ENCODE measurements at places on chromosomes 5 and 9.

DNA sequence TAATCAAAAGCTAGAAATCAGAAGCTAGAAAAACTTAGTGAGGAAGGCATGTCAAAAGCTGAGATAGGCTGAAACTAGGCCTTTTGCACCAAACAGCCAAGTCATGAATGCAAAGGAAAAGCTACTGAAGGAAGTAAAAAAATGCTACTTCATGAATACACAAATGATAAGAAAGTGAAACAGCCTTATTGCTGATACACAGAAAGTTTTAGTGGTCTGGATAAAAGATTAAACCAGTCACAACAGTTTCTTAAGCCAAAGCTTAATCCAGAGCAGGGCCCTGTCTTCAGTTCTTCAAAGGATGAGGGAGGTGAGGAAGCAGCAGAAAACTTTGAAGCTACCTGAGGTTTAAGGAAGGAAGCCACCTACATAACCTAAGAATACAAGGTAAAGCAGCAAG is 102.5 kb upstream of the SH3GL2 start:
- ATAC-seq: no peak

- no peak for ATAC-seq
Measured at GRCh38 chr9:92610470-92611420, 59.2 kb downstream of the IPPK start.

- ATAC-seq: peak; percentile 94
Measured at GRCh38 chr9:97803167-97804058, 49.6 kb upstream of the FOXE1 start.

- no peak for ATAC-seq
Measured at GRCh38 chr9:35684921-35685320, 4.8 kb downstream of the TPM2 start.

DNA sequence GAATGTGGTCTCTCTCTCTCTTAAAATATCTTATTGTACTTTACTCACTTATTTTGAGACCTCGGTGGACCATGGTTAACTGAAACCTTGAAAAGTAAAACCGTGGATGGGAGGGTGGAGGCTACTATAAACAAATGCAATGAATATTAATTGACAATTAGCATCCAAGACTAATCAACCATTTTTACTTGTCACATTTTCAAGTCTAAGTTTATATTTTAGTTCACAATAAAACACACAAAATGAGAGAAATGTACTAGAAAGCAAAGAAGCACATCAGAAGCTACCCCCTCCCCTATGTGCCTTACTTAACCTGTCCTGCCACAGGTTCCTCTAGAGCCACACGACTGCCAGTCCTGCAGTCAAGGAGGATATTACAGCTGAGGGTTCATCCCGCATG is 4.6 kb downstream of the ARL15 start:
- no peak for ATAC-seq

GRCh38 chr9:98410185-98410697 is 154.8 kb upstream of the TBC1D2 start:
- no peak for ATAC-seq

- no peak for ATAC-seq
Measured at GRCh38 chr5:68353605-68354004, 138.0 kb downstream of the PIK3R1 start.

DNA sequence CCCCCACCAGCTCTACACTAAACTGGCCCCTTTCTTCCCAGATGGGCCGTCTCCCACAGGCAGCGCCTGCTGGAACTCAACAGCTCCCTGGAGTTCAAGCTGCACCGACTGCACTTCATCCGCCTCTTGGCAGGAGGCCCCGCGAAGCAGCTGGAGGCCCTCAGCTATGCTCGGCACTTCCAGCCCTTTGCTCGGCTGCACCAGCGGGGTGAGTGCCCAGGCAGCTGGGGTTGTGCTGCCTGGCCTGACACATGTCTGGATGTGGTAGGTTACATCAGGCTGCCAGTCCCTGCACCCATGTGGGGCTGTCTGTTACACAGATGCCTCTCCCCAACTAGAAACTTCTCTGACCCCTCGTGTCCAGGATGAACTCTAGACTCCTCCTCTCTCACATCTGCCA is 9.8 kb downstream of the NHP2 start:
- ATAC-seq: no peak

DNA sequence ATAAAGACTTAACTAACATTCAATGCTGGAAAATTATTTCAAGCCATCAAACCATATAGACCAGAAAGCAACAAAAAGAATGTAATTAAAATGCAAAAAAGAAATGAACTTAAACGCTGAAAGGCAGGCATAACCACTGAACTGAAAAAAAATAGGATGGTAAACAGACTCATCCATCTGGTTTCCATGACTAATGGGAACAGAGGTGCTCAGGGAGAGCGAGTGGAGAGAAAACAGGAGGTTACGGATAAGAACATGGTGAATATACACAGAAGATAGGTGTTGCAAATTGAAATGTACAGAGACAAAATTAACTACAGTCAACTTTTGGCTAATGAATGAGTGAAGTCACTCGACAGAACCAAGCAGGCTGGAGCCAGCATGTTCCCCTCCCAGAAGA is 43.5 kb upstream of the RNF38 start:
- ATAC-seq: peak; percentile 55

DNA sequence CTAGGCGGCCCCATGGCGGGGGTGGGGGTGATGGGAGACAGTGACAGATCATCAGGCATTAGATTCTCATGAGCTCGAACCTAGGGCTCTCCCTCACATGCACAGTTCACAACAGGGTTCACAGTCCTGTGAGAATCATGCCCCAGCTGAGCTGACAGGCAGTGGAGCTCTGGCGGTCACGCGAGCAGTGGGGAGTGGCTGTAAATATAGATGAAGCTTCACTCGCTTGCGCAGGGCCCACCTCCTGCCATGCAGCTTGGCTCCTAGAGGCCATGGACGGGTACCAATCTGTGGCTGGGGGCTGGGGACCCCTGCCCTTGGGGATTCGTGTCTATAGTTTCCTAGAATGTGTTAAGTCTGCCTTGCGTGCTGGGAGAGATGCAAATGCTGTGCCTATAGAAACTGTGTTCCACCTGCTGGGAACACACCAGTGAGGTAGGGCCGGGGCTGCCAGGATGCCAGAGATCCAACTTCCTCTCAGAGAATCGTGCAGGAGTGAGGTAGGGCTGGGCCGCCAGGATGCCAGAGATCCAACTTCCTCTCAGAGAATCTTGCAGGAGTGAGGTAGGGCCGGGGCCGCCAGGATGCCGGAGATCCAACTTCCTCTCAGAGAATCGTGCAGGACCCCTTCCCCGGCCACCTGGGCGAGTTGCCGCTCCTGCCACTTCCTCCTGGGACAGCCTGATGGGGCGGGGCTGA is 14.1 kb upstream of the EXOC3 start:
- no peak for ATAC-seq
